ENCODE measurements at places on chromosomes 5 and 9.

GRCh38 chr5:135383803-135384495 lies 15.1 kb downstream of the MACROH2A1 start:
- no peak for DNase-seq

- no peak for DNase-seq
These were observed 34.3 kb upstream of the NR3C1 start for GRCh38 chr5:143437666-143438273.

GRCh38 chr5:119255571-119256356 lies 100.1 kb upstream of the TNFAIP8 start:
- no peak for DNase-seq

DNA sequence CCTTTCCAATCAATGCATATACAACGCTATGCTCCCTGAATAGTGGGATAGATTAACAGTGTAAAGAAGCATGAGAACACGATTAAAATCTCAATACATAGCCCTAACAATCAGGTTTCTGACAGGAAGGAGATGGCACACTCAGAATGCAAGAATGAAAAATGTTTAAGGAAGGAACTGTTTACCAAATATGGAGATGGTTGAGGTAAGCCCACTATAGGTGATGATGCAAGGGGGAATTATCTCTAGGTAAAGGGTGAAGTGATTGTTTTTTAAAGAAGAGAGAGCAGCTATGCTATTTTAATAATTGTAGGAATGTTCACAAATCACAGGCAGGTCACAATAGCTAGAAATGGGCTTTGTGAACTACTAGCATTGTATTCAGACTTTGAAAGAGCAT lies 302.4 kb downstream of the CHSY3 start:
- DNase-seq: no peak

- DNase-seq: no peak
These were observed 168.5 kb downstream of the HMHB1 start for GRCh38 chr5:143980506-143980905.
